IMR-90 (cell line): ENCODE measurements at places on chromosomes 3 and 15.
A peak's percentile ranks its signal among the peaks of the same experiment; 100 is the strongest.

GRCh38 chr15:85609492-85609891 lies 185.2 kb downstream of the KLHL25 start:
- no peak for DNase-seq

DNA sequence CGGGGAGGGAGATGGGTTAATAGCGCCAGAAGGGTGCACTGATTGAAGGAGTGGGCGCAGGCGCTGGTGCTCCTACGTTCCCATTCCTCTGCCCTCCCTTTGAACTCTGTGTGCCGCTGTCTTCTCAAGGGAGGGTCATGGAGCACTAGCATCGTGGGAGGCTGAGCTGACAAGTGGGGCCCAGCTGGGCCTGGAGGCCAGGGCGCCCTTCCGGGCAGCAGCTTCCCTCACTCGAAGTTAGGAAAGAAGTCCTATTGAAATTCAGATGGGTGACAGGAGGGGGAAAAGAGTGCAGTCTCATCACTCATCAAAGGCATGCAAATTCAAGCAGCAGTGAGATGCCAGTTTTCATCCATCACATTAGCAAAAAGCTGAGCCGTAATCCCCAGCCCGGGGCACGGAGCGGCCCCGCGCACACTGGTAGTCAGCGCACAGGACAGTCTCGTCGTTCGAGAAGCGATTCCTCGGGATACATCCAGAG lies 128.2 kb downstream of the LRRK1 start:
- no peak for DNase-seq

DNA sequence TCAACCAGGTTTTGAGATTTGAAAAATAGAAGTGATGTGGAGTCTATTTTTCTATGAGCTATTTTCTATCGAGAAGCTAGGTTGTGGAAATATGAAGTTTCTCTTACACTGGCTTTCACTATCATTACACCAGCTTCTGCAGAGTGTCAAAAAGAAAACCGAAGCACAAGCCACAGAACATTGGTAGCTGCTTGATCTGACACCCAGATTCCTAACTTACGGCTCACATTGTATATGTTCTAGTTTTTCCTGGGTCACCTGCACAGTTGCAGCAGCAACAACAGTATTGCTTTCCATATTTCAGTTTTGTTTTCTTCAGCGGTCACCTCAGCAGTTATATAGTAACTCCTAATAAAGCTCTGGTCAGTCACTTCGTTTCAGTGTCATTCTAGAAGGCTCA lies 790.1 kb downstream of the PLOD2 start:
- DNase-seq = no peak

- peak; percentile 17 for DNase-seq
Observed at GRCh38 chr3:21893242-21893641, 142.2 kb upstream of the ZNF385D start.

DNA sequence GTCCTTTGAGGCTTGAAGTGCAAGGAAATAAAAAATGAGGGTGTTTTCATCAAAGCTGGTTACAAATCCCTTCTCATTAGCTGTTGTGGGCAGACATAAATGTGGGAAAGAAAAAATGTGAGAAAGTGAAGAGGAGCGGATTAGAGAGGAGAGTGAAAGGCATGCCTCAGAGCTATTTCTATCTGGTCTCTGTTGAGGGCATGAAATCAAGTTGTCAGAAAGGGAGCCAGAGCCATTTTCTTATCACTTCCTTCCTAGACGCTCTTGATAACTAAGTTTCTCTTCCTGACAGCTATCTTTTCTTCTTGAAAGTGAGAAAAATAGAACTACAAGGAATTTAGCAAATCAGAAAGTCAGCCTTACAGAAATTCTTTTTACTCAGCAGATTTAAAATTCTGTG lies 20.8 kb upstream of the CAPN3 start:
- no peak for DNase-seq

GRCh38 chr15:26460165-26460564 lies 312.7 kb downstream of the GABRB3 start:
- no peak for DNase-seq

DNA sequence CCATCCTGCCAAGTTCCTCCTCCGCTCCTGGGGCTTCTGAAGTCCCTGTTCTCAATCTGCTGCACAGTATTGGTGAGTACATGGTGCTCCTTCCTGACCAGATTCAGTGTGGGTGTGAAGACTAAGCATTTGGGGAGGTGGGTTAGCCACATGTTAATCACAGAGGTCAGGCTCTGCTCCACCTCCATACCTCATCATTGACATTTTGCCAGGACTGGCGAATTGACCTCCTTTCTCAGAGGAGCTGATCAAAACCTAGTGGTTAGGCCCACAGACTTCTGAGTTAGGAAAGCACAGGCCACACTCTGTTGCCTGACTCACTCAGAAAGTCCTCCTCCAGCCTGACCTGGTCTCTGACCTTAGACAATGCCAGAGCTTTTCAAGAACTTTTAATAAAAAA lies 8.4 kb upstream of the RPS17 start:
- peak; percentile 12 for DNase-seq

GRCh38 chr15:63473999-63474809 lies 30.2 kb upstream of the USP3 start:
- peak; percentile 90 for DNase-seq

- no peak for DNase-seq
Observed at GRCh38 chr3:36548712-36549111, 168.4 kb downstream of the STAC start.

DNA sequence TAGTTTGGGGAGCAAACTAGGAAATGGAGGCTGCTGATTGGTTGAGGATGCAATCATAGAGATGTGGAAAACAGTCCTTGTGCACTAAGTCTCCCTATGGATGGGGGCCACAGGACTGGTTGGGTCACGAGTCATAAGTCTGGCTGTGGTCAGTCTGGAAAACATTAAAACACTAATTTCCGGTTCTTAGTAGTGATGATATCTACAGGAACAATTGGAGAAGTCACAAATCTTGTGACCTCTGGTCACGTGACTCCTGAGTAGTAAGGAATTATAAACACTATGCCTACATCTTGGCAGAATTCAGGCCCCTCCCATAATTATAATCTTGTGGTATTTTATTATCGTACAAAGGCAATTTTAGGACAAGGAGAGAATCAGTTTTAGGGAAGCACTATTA lies 317.3 kb upstream of the ARPP21 start:
- no peak for DNase-seq

GRCh38 chr3:56870436-56870835 lies 68.7 kb upstream of the ARHGEF3 start:
- DNase-seq = peak; percentile 28

- DNase-seq = no peak
Observed at GRCh38 chr3:42638339-42638842, 15.1 kb upstream of the ZBTB47 start.

DNA sequence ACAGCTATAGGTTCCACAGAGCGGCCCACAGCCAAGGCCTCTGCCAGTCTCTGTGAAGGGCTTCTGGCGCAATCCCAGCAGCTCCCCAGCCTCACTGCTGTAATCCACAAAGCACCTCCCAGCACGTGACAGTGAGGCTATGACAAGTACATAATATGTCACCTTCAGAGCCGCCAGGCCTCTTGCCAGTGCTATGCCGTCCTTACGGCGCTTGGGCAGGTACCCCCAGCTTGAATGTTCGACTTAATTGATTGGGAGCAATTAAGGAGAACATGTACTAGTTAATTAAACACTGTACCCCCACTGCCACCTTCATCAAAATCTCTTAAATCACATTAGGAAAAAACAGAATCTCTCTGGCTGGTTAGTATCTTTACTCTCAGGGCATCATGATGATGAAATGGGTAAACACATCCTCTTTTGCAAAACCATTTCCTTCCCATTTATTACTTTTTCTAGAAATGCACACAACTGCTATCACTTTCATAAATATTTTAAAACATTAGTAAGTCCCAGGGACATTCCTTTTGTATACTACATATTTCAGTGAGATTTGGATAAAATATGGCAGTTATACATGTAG lies 169.9 kb downstream of the XXYLT1 start:
- peak; percentile 55 for DNase-seq

GRCh38 chr3:112773864-112774263 lies 72.8 kb downstream of the CD200R1L start:
- DNase-seq = no peak

DNA sequence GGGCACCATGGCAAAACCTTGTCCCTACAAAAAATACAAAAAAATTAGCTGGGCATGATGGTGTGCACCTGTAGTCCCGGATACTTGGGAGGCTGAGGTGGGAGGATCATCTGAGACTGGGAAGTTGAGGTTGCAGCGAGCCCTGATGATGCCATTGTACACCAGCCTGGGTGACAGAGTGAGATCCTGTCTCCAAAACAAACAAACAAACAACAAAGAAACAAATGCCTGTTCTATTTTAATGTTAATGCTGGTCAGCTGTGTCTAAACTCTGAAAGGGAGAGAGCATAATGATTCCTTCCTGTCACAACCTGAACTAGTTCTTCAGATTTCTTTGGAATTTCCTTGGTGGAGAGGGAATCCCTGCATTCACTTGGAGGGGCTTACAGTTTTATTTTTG lies 413.0 kb upstream of the TBL1XR1 start:
- no peak for DNase-seq

DNA sequence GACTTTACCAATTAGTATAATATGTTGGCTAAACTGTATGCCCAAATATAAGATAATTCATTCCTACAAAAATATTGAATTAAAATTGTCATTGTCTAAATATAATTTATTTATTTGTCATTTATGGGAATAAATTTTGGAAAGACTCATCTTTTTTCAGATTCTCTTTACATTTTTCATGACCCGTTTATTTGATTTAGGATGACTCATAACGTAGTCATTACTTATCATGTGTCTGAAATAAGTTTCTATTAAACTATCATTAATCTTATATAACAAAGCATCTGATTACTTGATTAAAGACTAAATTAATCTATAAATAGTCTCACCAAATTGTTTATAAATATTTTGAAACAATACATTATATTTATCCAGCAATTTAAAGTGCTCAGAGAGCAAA lies 516.6 kb downstream of the CADM2 start:
- DNase-seq = no peak

GRCh38 chr3:35666888-35667287 lies 27.6 kb downstream of the ARPP21 start:
- DNase-seq = no peak

GRCh38 chr3:72750405-72750965 lies 97.8 kb downstream of the SHQ1 start:
- no peak for DNase-seq

DNA sequence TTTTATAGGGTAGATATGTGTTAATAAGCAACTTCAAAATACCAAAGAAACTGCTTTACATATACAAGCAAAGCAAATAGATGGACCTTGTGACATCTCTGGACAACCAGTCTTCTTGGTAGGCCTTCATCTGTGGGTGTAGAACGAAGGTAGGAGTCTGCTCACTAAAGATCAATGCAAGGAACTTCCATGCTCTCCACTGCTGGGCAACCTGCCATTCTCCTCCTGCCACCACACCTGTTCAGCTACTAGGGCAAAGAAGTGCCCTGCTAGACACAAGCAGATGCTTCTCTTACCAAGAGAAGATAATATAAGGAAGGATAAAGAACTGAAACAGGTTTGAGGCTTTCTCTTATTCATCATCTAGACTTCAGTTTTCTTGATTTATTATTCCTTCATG lies 12.6 kb downstream of the PPARG start:
- DNase-seq = no peak

DNA sequence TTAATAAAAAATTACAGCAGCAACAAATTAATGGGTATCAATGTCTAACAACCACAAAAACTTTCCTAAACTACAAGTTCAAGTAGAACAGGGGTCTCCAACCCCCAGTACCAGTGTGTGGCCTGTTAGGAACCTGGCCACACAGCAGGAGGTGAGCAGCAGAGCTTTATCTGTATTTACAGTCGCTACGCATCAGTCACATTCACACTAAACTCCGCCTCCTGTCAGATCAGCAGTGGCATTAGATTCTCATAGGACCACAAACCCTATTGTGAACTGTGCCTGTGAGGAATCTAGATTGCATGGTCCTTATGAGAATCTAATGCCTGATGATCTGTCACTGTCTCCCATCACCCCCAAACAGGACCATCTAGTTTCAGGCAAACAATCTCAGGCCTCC lies 18.5 kb upstream of the LIPC start:
- DNase-seq = no peak

DNA sequence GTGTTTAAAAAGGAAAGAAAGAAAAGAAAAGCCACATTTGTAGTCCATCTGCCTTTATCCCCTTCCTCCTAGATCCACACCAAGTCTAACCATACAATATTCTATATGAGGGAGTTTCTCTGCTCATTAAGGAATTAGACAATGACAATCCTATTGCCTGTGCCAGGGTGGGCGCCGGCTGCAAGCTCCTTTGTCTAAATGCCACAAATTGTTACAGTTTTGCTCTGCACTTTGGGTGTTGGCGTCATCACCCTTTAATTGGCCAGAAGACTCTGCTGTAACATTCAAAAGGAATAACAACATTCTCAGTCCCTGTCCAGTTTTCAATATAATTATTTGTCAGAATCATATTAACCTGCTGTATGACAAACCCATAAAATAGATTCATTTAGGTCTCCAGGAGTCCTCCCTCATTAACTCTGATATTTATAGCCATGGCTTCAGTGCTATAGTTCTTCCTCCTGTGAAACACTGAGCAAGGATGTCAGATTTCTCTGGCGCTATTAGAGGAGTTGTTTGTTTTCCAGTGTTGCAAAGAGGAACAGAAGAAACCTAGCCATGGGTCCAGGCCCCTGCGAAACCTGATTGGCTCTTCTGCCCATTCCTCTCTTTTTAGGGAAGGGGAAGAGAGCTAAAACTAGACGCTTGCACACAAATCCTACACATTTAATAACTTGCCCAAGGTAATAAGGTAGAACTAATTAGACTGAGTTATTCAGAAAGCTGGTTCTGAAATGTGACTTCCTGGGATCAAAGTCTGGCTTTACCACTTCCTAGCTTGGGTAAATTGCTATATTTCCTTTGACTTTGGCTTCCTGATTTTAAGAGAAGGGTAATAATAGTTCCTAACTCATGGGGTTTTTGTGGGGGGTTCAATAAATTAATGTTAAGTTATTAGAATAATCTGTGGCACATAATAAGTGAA lies 112.4 kb downstream of the CD47 start:
- DNase-seq = no peak

- DNase-seq = peak; percentile 95
Observed at GRCh38 chr15:62895905-62896316, 146.6 kb upstream of the TPM1 start.

GRCh38 chr3:181578743-181579142 lies 133.0 kb upstream of the SOX2 start:
- no peak for DNase-seq

DNA sequence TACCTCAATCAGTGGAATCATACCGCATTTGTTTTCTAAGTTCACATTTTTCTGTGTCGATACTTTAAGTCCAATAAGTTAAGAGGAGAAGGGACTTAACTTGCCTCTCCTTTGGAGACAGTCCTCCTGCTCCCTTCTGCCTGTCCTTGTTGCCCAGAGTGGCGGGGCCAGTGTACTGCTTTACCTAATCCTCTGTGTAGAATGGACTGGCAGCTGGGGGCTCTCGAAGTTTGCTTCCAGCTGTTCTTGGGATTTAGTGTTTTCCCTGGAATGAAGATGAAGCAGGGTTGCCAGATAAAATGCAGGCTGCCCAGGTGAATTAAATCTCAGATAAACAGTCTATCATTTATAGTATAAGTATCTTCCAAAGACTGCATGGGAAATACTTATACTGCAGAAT lies 287.6 kb upstream of the C2CD4B start:
- DNase-seq = no peak

DNA sequence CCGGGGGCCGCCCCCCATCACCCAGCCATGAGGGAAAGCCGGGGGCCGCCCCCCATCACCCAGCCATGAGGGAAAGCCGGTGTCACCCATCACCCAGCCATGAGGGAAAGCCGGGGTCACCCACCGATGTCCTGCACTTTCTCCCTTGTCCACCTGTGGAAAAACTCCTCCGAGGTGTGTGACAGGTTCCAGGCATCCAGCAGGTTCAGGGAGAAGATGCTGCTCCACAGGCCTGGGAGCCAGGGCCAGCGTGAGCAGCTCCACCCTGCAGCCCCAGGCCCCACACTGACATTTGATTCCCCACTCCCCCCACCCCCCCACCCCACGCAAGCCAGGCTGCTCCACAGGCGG lies 15.5 kb upstream of the EHD4 start:
- no peak for DNase-seq
